PC-3 (cell line): ENCODE measurements at places on chromosomes 12 and 14. TPM values are rescaled to one million over a fixed set of nuclear protein-coding genes. Genes with fewer than 3 reads are reported as not detected.

Gene IL26
- not detected in 2 replicates for total RNA-seq

Gene ZNF891
- 0.86 and 0.98 TPM in 2 replicates for total RNA-seq

Gene BHLHE41
- 77.6 and 81.0 TPM in 2 replicates for total RNA-seq

Gene HNRNPC
- 682 and 772 TPM in 2 replicates for total RNA-seq

Gene CLBA1
- total RNA-seq: 19.2 and 27.5 TPM in 2 replicates

Gene CCDC197
- not detected in 2 replicates for total RNA-seq

Gene CLEC1A
- total RNA-seq: not detected in 2 replicates

Gene LRTM2
- not detected in 2 replicates for total RNA-seq

Gene NID2
- 2.5 and 3.1 TPM in 2 replicates for total RNA-seq

Gene NANOG
- total RNA-seq: not detected in 2 replicates

Gene LRFN5
- not detected in 2 replicates for total RNA-seq

Gene RNASE11
- not detected in 2 replicates for total RNA-seq

Gene GALC
- total RNA-seq: 0.18 and 0.40 TPM in 2 replicates

Gene RASAL1
- 0.66 and 0.69 TPM in 2 replicates for total RNA-seq

Gene RHEBL1
- 4.2 and 5.0 TPM in 2 replicates for total RNA-seq

Gene COQ10A
- total RNA-seq: 9.2 and 9.8 TPM in 2 replicates

Gene ATP6V1D
- 69.6 and 85.9 TPM in 2 replicates for total RNA-seq

Gene EPYC
- total RNA-seq: not detected in 2 replicates

Gene OTX2
- total RNA-seq: not detected in 2 replicates

Gene ALG10B
- 9.4 and 18.7 TPM in 2 replicates for total RNA-seq

Gene SERPINA12
- total RNA-seq: not detected in 2 replicates

Gene GZMH
- total RNA-seq: not detected in 2 replicates

Gene BEST3
- total RNA-seq: 0.55 TPM in 1 of 2 replicates, not detected in the other

Gene PTMS
- 46.4 and 84.7 TPM in 2 replicates for total RNA-seq

Gene TOGARAM1
- total RNA-seq: 5.8 and 6.3 TPM in 2 replicates

Gene SLCO1B1
- total RNA-seq: not detected in 2 replicates

Gene VDR
- total RNA-seq: 19.6 and 19.9 TPM in 2 replicates

Gene ZDHHC22
- total RNA-seq: 0.15 and 0.81 TPM in 2 replicates

Gene KRT73
- not detected in 2 replicates for total RNA-seq

Gene DNAH10
- 0.15 and 0.17 TPM in 2 replicates for total RNA-seq

Gene TOMM20L
- not detected in 2 replicates for total RNA-seq

Gene TRIM9
- total RNA-seq: 2.5 and 2.6 TPM in 2 replicates

Gene PELI2
- total RNA-seq: 0.11 and 0.23 TPM in 2 replicates

Gene RIPK3
- total RNA-seq: not detected in 2 replicates

Gene RNASE3
- not detected in 2 replicates for total RNA-seq

Gene NUDT4
- total RNA-seq: 30.2 and 38.9 TPM in 2 replicates

Gene ENDOU
- not detected in 2 replicates for total RNA-seq

Gene WBP11
- 20.0 and 21.4 TPM in 2 replicates for total RNA-seq

Gene TXNDC16
- total RNA-seq: 3.9 and 4.0 TPM in 2 replicates

Gene FANCM
- total RNA-seq: 11.7 and 15.6 TPM in 2 replicates

Gene DGLUCY
- 0.84 and 0.92 TPM in 2 replicates for total RNA-seq

Gene ASCL1
- total RNA-seq: not detected in 2 replicates

Gene VPS37B
- total RNA-seq: 74.3 and 80.8 TPM in 2 replicates

Gene CIROP
- total RNA-seq: not detected in 2 replicates

Gene ADCY6
- 19.0 and 24.4 TPM in 2 replicates for total RNA-seq

Gene PRIM1
- total RNA-seq: 25.0 and 32.3 TPM in 2 replicates

Gene SLC25A47
- 0.07 TPM in 1 of 2 replicates, not detected in the other for total RNA-seq

Gene ETFBKMT
- 0.52 and 0.58 TPM in 2 replicates for total RNA-seq

Gene LRRK2
- 0.33 TPM in 1 of 2 replicates, not detected in the other for total RNA-seq

Gene FOXG1
- total RNA-seq: not detected in 2 replicates

Gene EXD2
- total RNA-seq: 19.0 and 19.9 TPM in 2 replicates

Gene SIX6
- total RNA-seq: not detected in 2 replicates

Gene CKB
- total RNA-seq: 299 and 324 TPM in 2 replicates

Gene HSPB8
- 8.4 and 11.4 TPM in 2 replicates for total RNA-seq
